ENCODE measurements at places on chromosomes 7 and 10.

GRCh38 chr10:50044941-50045664 lies 22.7 kb upstream of the WASHC2A start:
- DNase-seq = no peak

GRCh38 chr7:140322759-140323158 lies 75.6 kb downstream of the SLC37A3 start:
- DNase-seq = no peak

- DNase-seq = no peak
Observed at GRCh38 chr10:129912986-129913695, 50.9 kb downstream of the EBF3 start.

- DNase-seq = no peak
Observed at GRCh38 chr10:110989016-110989415, 69.6 kb downstream of the SHOC2 start.

- no peak for DNase-seq
Observed at GRCh38 chr7:4200546-4201094, 481.5 kb upstream of the FOXK1 start.

- no peak for DNase-seq
Observed at GRCh38 chr7:5589819-5590595, 166.4 kb upstream of the TNRC18 start.

DNA sequence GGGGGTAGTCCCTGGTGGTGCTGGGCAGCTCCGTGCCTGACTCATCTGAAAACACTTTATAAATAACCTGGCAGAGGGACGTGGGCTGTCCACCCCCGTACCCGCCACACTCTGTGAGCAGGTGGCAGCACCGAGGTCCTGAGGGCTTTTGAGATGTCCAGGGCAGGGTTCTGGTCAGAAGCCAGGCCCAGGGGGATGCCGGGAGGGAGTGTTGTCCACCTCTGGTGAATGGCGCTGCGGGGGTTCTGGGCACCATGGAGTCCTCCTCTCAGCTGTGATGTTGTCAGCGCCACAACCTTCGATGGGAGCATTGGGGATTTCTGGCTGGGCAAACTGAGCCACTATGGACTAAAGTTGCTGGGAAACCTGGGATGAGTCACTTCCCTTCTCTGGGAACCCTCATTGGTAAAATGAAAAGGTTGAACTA lies 27.4 kb upstream of the GOLGA7B start:
- no peak for DNase-seq

Data from frontal cortex (tissue), 4 donors.